ENCODE measurements at places on chromosomes 7 and 10.

DNA sequence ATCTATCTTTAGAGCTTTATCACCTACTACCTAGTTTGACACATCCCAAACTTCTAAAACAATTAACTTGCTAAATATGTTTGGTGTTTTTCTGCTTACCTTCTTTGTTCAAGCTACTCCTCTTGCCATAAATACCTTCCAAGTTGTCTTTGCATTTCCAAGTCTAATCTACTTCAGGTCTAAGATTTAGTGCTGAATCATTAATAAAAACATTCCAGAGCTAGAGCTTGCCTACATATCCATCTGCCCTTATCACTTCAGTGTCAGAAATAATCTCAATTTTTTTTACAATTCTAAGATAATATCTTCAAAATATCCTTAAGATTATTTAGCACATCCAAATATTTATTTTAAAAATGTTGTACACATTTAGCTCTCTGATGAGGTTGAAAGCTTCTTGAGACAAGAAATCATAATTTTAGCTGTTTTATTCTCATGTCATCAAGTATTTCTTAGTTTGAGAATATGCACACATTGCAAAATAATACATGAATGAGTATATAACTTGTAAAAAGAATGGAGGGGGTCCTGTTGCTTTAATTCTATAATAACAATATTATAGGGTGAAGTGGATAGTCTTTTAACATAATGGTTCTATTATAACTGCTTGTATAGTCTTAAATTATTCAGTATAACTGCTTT, 466.3 kb downstream of the SEMA3D start:
- no peak for DNase-seq

GRCh38 chr10:63462442-63462841, 3.3 kb downstream of the JMJD1C start:
- no peak for DNase-seq

DNA sequence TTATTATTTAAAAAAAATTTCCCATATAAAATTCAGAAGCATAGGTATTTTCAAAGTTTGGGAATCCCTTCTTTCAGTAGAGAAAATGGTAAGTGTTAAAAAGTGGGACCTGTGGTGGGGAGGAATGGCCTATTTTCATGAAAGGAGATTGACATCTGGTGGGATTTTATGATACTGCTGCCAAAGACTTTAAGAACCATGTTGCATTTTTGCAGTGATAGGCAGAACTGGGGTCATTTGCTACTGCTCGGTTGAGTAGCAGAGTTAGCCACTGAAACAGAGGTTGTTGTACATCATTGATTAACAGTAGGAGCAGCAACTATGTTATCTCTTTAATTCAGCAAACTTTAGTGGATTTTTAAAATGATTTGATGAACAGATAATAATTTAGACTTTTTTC, 4.4 kb downstream of the BICC1 start:
- no peak for DNase-seq

GRCh38 chr10:13440185-13441061, 88.4 kb downstream of the BEND7 start:
- peak; percentile 22 for DNase-seq

GRCh38 chr7:12725575-12726316, 38.3 kb downstream of the ARL4A start:
- no peak for DNase-seq

- DNase-seq = peak; percentile 17
Observed at GRCh38 chr7:99693427-99694200, 13.8 kb upstream of the CYP3A5 start.

GRCh38 chr10:70232155-70232858, 922 bp downstream of the PPA1 start:
- peak; percentile 21 for DNase-seq

DNA sequence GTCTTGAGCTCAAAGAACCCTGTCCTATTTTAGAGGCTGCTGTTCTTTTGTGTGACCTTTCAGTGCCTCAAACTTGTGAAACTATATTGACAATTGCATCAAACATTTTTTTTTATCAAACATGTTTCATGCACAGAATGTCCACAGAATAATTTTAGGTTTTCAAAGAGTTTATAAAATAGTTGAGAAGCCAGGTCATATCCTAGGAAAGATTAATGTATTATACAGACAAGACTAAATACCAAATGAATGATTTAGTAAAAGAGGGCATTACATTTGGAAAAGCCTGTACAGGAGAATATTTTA, 67.0 kb downstream of the CDK6 start:
- DNase-seq = no peak

DNA sequence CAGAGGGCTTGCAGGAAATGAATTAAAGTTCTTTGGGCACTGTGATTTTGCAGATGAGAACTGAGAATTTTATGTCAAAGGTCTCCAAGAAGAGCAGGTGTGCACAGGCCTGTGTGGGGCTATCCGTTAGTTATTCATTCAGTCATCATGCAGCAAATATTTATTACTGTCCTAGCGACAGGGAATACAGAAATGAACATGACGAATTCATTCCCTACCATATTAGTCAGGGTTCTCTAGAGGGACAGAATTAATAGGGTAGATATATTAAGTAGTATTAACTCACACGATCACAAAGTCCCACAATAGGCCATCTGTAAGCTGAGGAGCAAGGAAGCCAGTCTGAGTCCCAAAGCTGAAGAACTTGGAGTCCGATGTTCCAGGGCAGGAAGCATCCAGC, 2.9 kb upstream of the MMP21 start:
- no peak for DNase-seq

DNA sequence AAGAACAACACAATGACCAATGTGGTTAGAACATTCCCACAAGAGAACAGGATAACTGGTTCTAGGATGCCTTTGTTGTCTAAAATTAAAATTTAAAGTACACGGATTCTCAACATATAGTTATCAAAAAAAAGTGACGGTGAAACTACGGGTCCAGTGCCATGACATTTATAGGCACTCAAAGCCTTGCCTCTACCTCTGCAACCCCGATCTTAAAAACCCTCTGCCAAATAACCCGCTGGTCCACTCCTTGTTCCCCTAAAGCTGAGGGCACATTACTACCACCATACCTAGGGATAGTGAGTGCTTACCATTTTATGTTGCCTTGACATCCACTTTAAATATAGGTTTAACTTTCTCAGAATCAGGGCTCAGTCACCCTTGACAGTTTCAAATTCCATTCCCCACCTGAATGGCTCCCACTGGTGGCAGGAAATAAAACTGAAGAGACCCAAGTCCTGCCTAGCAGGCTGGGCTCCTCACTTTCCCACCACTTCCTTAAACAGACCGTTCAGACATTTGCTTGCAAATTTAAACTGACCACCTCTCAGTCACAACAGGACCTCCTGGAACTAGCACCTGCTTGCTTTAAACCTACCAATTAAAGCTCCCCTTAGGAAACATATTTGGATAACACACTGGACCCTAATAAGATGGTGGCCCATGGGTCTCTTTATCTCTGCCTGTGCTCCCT, 169.9 kb upstream of the ASAH2 start:
- DNase-seq = no peak

GRCh38 chr10:90738885-90739284, 119.0 kb downstream of the HTR7 start:
- DNase-seq = no peak

- DNase-seq = no peak
Observed at GRCh38 chr7:155885167-155886155, 73.2 kb upstream of the SHH start.

DNA sequence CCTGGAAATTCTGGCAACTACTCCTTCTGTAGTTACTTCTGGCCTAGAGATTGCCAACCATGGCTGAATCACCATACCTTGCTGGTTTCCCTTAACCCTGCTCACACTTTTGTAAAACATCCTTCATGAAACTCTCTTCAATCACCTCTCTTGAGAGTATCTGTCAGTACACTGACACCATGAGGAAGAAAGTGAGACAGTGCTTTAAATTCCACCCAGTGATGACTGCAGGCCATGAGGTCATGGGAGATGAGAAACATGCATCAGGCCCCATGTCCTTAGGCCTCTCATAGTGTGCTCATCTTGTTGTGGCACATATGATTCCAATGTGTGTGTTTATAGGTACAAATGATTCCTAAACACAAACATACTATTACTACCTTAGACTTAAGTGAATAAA, 24.6 kb upstream of the NAMPT start:
- no peak for DNase-seq

DNA sequence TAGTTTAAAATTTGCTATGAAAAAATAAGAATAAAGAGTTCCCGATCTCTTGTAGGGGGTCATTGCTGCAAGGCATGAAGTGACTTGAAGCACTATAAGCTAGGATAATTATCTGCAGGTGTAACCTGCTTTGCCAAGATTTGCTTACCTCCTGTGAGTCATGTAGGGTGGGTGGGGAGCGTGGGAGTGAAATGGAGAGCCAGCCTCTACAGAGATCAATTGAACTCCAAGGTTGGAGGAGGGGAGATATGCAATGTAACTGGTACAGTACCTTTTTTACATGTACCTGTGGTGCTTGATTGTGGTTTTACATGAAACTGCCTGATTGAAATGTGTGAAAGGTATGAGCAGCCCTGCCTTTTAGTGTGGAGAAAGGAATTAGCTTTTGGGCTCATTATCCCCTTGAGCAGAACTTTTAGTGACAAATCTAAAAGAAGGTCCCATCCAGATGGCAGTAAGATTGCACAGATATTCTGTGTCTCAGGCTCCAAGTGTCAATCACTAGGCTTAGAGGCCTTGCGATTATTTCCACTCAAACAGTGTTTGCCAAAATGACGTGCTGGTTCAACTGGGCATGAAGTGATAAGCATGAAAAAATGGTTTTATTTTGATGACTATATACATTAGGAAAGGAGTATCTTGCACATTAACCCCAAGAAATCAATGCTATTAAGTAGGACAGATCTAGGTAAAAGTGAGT, 138.6 kb upstream of the GRB10 start:
- no peak for DNase-seq

DNA sequence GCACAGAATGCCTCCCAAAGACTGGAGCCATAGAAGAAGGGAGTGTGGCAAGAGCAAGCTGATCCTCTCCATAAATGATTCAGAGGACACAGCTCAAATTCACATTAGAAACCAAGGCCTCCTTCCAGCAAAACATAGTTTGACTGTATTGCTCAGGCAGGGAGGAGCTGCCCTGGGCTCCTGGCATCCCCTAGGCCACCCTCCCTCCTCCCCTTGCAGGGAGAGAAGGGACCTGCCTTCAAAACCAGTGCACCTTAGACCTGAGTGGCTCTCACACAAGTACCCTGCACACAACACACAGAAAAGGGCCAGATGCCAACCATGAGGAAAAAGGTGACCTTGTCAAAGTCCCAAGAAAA, 64.7 kb downstream of the CREB3L2 start:
- DNase-seq = no peak

GRCh38 chr7:130752424-130752823, 18.4 kb upstream of the KLF14 start:
- DNase-seq = no peak

- no peak for DNase-seq
Observed at GRCh38 chr7:1009747-1010146, 26.8 kb downstream of the CYP2W1 start.

DNA sequence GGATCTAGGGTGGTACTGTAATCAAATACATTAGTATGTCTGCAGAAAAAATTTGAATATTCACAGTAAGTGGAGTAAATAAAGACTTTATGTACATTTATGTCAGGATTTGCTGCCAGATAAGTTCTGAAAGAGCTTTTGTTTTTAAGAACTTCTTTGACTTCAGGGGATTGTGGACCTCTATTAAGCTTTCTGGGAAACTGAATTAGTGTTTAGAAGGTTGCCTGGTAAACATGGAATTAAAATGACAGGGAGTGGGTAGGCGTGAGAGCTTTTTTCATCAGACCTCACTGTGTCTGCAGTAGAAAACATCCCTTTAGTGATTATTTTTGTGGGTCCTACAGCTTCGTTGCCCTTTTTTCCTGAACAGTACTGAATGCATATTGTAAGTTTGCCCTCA, 15.7 kb downstream of the SDHAF3 start:
- DNase-seq = no peak

GRCh38 chr10:131570716-131571307, 259.3 kb upstream of the TCERG1L start:
- no peak for DNase-seq

- DNase-seq = no peak
Observed at GRCh38 chr10:73251683-73252444, 580 bp downstream of the MRPS16 start.

- no peak for DNase-seq
Observed at GRCh38 chr7:18221377-18222293, 194.0 kb upstream of the PRPS1L1 start.

- no peak for DNase-seq
Observed at GRCh38 chr7:55299273-55299967, 65.7 kb upstream of the LANCL2 start.

Data from NCI-H510A (cell line).